Karpas-422 (cell line): ENCODE measurements at places on chromosomes 1 and 21.

GRCh38 chr1:34037856-34038255 is 127.2 kb downstream of the CSMD2 start:
- no peak for DNase-seq

DNA sequence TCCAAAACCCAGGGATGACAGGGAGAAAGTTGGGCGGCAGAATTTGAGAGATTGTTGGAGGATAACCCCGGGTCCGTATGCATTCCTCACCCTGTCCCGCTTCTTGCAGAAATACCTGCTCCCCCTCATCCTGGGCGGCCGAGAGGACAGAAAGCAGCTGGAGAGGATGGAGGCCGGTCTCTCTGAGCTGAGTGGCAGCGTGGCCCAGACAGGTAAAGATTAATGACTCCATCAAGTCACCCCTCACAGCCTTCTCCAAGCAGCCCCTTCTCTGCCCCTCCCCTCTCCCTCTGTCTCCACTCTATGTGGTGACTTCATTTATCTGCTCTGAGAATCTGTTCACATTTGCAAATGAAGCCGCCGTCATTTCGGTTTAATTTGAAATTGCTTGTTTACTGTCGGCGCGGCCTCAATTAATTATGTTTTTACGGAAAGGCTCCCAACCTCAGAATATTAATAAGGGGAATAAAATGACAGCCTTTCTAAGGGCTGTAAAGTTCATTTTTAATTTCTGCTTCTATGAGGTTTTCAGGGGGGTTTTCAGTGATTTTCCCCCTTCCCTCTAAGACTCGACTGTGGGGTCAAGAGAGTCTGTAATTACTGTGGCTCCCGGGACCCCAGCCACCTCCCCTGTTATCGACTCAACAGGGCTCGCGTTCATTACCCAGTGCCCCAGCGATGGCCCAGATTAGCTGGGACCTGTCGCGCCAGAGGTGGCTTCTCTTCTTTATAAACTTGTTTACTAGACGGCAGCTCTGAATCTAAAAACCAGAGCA is 148.3 kb downstream of the PEX14 start:
- DNase-seq, result no peak

DNA sequence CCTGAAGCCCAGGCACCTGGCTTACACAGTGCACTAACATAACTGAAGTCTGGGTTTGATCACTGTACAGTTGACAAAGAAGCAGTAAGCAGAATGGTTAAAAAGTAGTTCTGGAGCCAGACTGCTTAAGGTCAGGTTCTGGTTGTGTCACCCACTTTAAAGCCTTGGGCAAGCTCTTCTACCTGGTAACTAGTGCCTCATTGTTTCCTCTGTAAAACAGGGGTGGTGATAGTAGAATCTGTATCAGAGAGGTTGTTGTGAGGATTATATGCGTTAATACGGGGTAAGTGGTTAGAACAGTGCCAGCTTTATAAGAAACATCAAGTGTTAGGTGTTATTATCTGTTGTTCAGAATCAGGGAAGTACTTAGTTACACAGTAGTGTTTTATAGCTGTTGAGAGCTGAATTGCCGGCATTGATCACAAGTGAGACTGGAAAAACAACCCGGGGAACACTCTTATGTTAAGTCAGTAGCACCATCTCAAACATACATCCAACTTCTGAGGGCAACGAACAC is 3.7 kb downstream of the BACH1 start:
- DNase-seq, result no peak

DNA sequence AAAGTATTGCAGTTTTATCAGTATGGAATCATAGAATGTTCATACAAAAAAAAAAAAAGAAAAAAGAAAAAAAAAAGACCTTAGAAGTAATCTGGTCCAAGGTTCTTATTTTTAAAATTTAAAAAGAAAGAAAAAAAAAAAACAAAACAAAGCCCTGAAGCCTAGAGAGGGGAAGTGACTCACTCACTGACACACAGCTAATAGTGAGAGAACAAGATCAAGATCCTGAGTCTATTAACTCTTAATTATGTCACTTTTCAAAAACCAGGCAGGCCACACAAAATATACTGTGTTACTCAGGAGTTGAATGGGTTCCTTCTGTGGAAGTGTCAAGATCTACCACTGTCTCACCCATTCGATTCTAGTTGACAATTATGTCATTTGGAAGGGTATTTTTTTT is 433.9 kb upstream of the DAB1 start:
- no peak for DNase-seq

DNA sequence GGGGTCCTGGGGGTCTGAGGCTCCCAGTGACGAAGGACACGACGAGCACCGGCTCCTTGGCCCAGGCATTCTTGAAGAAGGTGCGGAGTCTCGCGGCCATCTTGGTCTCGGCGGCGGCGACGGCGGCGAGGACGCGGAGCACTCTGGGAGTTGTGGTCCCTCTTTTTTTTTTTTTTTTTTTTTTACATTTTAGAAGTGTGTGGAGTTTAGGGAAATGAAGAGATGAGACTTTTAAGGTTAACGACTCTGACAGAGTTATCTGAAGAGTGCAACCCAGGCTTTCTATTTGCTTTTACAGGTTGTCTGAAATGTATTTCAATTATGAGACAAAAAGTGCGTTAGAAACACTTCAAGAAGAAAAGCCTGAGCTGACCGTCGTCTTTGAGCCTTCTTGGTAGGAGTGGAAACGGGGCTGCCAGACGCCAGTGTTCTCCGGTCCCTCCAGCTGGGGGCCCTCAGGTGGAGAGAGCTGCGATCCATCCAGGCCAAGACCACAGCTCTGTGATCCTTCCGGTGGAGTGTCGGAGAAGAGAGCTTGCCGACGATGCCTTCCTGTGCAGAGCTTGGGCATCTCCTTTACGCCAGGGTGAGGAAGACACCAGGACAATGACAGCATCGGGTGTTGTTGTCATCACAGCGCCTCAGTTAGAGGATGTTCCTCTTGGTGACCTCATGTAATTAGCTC is 9.7 kb downstream of the OR2B11 start:
- no peak for DNase-seq

DNA sequence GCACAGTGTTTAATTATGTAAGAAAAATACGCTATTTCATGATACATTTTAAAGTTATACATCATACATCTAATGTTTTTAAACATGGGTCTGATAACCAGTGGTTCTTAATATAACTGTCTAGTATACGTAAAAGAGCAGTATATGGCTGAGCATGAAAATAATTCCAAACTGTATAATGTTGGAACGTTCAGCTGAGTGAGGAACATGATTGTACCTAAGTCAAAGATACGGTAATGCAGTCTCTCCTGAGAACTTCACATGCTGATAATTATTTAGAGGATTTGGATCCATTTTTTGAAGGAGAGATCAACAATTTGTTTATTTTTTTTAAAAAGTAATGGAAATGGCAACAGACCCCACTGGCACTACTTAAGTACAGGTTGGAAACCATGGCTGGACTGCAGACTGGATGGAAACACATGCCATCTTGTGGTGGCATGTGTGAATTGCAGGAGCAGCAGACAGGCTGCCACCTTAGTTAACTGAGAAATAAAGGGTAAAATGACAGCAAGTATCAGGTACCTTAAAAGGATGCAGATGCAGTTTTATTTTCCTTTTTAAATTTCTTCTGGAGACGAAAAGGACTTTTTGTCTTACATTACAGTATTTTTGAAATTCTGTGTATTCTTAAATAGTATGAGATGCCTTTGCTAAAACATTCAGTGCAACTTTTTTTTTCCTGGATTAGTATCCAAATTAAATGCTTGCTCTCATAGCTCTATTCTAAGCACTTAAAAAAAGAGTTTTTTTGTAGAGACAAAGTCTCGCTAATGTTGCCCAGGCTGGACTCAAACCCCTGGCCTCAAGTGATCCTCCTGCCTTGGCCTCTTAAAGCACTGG is 73.8 kb downstream of the MTR start:
- DNase-seq, result peak; percentile 84

GRCh38 chr1:106063510-106063909 is 993.0 kb upstream of the PRMT6 start:
- no peak for DNase-seq

- DNase-seq, result no peak
Observed at GRCh38 chr1:227712648-227713047, 22.5 kb downstream of the JMJD4 start.

GRCh38 chr1:23611601-23612327 is 52.5 kb upstream of the ID3 start:
- DNase-seq, result peak; percentile 68

DNA sequence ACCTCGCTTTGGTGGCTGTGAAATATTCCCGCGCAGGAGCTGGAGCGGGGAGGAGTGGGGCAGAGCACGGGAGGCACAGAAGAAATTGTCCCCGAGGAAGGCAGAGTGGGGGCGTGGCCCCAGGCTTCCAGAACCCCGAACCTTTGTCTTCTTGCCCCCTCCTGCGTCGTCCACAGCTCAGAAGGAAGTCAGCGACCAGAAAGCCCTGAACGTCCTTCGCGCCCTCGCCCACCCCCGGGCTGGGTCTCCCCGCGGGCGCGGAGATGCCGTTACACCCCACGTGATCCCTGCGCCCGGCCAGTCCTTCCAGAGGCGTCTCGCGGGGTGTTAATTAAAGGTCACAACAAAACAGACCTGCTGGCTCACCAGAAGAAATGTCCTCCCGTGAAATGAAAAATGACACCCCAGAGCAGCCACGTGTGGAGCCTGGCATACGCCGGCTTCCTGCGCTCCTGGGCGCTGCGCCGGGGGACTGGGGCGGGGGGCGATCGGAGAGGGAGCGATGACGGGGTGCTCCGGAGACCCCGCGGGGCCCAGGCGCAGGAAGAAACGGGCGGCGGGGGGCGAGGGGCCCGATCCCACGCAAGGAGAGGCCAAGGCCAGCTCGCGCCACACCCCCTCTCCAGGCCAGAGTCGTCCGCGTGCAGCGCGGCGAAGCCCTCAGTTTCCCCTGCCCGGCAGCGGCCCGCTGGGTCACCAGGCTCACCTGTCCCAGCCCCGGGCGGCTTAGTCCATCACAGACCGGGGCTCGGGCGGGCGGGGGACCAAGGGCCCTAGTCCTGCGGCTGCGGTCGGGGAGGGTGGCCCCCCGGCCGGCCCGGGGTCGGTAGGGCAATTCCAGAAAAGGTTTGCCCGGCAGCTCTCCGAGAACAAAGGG is 995 bp upstream of the KIF26B start:
- DNase-seq, result no peak
